ENCODE measurements at places on chromosomes 5 and 9.

GRCh38 chr5:180381428-180381827, 28.3 kb upstream of the GFPT2 start:
- DNase-seq, result no peak

- no peak for DNase-seq
These were observed 3.4 kb downstream of the SNX18 start for GRCh38 chr5:54520940-54521339.

GRCh38 chr5:21199087-21199486, 1211.1 kb upstream of the CDH18 start:
- DNase-seq, result no peak

DNA sequence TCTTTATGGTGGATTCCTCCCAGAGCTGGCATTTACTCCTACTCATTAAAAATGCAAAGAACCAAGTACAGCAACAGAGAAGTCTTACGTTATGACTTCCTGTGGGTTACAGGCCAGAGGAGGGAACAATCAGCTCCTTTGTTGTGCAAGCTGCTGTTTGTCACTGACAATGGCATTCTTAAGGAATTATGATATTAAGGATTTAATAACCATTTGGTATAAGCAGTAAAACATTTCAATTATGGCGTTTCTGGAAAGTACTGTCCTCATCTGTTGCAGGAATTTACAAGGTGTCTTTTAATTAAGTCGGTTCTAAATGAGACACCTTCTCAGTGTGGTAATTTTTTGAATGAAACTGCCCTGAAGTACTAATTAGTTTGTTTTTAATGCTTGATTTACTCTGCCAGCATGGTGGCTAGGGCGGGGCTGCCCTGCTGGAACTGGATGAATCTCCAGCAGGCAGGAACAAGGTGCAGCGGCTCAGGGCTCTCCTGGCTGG, 49.1 kb upstream of the VDAC1 start:
- DNase-seq, result no peak

DNA sequence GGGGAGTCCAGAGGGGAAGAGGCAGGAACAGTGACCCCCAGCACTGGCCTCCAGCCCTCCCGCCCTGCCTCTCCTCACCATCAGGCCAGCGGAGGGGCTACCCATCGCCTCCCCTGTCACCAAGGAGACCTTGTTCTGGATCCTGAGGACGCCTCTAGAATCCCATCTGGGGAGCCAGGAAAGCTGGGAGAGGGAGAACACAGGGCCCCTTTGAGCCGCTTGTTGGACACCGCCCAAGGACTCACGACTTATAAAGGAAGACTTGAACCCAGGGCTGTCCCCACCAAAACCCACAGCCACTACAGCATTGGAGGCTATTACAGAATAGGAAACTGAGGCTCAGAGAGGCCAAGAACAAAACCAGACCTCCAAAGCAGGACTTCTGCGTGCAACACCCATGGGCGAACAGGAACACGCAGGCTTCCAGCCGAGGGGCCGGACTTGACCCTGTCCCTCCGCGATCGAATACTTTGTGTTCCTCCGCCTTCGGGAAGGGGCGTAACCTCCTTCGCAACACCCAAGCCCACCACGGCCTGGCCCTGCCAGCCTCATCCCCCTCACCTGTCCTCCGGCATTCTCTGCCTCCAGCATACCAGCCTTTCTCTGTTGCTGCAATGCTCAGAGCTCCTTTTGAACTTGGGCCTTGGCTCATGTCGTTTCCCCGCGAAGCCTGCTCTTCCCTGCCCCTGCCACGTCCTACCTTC, 54.2 kb downstream of the C9orf50 start:
- no peak for DNase-seq

Measured in activated CD4-positive, alpha-beta T cell treated with anti-CD3 and anti-CD28 coated beads, Interleukin-10, Interleukin-2, amounts not matched to agents 100 ng/mL and 50 ng/mL, durations not matched to agents 16 hours and 8 hours (primary cell).